ENCODE measurements at places on chromosomes 1 and 21.

- no peak for DNase-seq
These were observed 17.0 kb downstream of the RCC2 start for GRCh38 chr1:17422461-17422860.

- no peak for DNase-seq
These were observed 214.5 kb upstream of the CAMK1G start for GRCh38 chr1:209368864-209369598.

DNA sequence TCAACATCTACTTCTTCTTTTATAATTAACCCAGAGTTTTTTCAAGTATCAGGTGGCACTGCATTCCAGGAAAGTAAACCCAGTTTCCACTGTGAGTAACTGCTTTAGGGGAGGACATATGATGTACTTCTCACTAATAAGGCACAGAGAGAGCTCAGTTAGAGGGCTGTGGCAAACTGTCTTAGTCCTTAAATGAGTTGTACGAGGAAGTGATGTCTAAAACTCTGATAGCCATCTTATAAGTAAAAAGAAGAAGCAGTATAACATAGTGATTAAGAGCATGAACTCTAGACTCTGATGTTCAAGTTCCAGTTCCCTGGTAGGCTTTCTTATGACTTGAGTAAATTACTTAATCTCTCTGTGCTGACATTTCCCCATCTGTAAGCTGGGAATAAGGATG, 58.7 kb upstream of the PTGS2 start:
- no peak for DNase-seq

- DNase-seq: peak; percentile 45
These were observed 10.5 kb downstream of the MAP3K6 start for GRCh38 chr1:27356277-27356618.

DNA sequence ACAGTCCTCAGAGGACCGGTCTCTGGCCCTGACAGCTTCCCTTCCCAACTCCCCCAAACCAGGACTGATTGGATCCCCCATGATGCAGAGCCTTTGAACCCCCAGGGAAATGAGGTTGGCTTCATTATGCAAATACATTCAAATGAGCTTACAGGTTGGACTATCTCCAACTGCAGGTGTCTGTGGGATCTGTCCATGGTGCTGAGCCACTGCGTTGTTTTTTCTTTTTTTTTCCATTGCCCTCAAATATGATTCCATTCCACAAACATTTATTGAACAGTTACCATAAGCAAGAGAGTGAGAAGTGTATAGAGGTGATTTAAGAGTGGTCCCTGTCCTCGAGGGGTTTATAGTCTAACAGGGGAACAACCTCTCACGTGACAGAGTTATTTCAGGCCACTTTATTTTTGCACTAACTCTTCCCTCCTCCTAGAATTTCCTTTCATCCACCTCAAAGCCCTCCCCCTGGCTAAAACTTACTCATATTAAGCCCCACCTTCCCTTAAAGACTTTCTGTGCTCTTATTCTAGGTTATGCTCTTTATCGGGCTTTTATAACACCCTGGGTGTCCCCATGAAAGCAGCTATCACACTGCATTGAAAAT, 21.9 kb downstream of the DLGAP3 start:
- DNase-seq: no peak

GRCh38 chr1:232333419-232333767, 296.5 kb downstream of the SIPA1L2 start:
- DNase-seq: no peak
